ENCODE measurements at places on chromosomes 11 and 22.

DNA sequence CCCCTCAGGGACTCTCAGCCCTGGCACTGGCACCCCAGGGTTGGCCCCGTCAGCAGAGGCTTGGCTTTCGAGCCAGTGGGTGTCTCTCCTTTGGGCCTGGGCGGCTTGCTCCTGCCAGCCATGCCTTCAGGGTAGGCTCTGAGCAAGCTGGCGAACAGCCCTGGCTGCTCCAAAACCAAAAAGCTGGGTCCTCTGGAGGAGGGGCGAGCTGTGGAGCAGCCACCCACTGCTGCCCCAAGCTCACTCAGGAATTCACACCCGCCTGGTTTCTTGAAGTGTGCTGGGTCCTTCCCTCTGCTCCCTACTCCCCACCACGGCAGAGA lies 6.2 kb downstream of the YDJC start:
- DNase-seq = no peak

DNA sequence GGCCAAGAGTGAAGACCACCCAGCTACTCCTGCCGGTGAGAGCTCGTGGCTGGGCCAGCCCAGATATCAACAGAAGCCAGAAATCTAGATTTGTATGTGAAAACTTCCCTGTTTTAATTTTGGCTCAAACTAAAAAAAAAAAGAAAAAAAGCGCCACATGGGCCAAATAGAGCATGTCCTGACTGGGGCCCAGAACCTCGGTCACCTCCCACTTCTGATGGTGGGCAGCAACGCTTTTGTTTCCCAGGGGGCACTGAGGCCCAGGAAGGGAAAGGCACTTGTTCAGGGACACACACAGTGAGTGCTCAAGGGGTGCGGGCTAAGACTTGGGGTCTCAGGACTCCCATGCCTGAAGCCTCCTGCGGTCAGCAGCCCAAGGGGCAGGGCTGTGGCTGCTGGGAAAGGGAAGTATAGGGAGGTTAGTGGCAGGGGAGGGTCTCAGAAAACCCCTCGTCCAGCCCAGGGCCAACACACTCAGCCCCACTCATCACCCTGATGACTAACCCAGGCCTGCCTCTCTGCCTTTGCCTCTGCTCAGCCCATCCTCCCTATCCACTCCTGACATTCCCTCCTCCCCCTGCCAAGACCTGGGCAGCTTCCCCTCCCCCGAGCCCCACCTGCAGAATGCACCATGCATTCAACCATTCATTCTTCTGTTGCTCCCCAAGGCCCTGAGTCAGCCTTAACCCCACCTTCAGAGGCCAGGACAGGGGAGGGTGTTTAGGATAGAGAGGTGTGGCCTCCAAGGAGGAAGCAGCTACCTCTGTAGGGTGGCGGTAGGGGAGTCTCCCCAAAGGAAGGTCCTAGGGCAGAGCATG lies 30.0 kb upstream of the TCF20 start:
- peak; percentile 89 for DNase-seq

GRCh38 chr22:36756746-36757655 lies 18.9 kb downstream of the IFT27 start:
- no peak for DNase-seq

DNA sequence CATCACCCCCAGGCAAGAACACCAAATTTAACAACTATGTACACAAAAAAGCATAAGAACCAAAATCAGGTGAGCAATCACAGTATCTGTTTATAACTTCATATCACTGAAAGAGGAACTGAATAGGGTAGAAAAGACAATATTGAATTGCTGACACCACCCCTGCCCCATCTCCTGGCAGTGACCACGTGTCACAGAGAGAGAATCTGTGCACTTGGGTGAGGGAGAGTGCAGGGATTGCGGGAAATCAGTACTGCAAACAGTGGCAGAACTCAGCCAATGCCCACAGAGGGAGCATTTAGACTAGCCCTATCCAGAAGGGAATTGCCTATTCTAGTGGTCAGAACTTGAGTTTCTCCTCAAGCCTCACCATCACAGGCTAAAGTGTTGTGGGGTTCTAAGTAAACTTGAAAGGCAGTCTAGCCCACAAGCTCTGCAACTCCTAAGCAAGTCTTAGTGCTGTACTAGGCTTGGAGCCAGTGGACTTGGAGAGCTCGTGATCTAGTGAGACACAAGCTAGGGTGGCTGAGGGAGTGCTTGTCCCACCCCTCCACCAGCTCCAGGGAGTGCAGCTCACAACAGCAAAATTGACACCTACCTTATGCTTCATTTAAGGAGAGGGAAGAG lies 82.8 kb upstream of the PTH start:
- DNase-seq = no peak

DNA sequence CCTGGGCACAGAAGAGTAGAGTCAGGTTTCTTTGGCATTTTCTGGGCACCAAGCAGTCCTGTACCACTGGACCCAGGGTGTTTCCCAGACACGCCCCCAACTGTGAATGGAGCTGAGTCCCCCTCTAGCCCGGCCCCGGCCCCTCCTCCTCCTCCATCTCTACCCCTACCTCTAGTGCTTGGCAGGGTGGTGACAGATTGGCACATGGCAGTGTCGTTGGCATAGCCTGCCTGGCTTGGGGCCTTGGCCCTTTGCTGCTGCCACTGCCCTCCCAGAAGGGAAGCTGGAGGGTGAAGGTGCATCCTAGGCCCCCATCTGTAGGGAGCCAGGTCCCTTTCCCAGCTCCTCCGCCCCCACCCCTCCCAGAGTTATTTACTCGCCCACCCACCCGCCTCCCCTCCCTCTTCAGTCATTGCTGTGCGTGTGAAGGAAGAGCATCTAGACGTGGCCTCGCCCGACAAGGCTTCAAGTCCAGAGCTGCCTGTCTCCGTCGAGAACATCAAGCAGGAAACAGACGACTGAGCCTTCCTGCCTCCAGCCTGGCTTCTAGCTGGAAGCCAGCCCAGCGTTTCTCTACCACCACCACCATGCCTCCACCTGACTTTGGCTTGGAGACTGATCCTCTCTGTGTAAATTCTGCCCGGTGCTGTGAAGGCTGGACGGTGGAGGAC lies 10.9 kb downstream of the CHADL start:
- no peak for DNase-seq

DNA sequence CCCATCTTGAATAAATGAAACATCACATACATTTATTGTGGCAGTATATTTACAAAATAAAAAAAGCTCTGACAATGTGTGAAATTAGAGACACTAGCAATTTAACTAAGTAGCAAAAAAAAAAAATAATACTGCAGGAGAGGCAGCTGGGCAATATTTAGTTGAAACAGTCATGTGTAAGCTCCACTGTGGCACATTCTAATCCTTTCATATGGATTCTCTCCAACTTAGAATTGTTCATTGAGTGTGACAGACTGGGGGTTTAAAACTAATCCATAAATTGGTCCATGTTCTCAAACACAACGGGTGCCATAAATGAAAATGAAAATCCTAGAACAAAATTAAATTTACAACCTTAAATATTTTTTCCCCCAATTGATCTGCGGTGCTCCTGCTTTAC lies 302.1 kb downstream of the CADM1 start:
- DNase-seq = no peak

GRCh38 chr22:46557736-46558480 lies 20.5 kb upstream of the CELSR1 start:
- DNase-seq = no peak

DNA sequence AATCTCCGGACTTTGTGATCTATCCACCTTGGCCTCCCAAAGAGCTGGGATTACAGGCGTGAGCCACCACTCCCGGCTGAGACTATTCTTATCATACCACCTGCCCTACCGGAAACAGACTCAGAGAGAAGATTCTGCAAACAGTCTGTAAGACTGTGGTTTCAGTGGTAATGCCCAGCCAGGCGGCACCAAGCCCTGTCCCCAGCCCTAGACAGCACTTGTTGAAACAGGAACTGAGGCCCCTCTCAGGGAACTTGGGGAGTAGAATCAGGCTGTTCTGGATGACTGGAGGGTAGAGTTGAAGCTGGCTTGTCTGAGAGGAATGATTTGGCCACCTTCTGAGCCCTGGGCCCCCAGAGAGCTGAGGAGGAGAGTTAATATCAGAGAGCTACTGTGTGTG lies 1.3 kb upstream of the INSC start:
- peak; percentile 92 for DNase-seq

DNA sequence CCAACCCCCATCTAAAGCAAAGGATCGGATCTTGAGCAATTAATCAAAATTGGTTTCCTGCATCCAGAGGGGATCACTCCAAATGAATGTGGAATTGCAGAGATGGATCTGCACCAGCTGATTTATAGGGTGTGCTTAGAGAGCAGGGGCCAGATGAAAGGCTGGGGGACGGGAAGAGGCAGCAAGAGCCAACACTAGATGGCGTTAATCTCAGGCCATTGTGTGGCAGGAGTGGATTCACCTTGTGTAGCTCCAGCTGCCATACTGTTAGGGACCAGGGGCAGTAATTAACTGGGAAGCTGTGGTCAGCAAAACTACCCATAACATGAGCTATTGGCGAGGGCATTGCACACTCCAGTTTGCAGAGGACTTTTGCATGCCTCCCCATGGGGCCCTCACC lies 35.6 kb downstream of the SERPINH1 start:
- peak; percentile 12 for DNase-seq

DNA sequence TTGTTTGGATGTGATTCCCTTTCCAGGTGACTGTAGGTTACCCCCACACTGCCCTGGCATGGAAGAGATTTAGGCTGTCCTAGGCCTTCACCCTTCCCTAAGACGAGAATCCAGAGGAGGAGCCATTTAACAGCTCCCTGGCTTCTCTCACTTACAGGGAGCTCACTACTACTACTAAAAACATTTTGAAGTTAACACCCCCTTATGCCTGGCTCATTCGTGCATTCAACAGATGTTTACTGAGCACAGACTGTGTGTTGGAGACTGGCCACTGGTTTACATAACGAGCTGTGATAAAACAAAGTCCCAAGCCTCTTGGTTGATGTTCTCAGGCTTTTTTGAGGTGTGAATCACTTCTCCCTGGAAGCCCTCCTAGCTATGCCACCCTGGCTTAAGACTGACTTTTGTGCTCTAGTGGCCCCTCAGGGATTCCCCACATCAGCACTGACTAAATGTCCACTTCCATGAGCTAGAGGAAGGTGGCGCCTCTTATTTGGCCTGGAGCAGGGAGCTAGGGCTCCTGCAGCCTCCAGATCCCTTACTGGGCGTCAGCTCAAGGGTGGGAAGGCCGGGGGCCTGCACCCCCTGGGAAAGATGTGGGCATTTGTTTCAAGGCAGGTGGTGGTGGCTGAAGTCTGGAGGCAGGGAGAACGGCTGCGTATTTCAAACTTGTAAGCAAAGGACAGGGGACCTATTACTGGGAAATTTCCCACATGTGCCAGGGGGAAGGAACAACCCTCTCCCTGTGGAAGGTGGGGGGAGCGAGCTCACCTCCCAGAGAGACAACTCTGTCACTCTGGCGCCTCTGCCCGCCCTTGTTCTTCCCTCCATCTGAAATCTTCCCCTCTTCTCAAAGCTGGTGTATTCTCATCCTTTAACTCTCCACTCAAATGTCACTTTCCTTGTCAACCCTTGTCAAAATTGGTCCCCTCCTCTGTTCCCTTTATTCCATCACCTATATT lies 19.4 kb upstream of the MALAT1 start:
- no peak for DNase-seq

GRCh38 chr11:128757235-128757711 lies 63.4 kb downstream of the FLI1 start:
- peak; percentile 68 for DNase-seq

DNA sequence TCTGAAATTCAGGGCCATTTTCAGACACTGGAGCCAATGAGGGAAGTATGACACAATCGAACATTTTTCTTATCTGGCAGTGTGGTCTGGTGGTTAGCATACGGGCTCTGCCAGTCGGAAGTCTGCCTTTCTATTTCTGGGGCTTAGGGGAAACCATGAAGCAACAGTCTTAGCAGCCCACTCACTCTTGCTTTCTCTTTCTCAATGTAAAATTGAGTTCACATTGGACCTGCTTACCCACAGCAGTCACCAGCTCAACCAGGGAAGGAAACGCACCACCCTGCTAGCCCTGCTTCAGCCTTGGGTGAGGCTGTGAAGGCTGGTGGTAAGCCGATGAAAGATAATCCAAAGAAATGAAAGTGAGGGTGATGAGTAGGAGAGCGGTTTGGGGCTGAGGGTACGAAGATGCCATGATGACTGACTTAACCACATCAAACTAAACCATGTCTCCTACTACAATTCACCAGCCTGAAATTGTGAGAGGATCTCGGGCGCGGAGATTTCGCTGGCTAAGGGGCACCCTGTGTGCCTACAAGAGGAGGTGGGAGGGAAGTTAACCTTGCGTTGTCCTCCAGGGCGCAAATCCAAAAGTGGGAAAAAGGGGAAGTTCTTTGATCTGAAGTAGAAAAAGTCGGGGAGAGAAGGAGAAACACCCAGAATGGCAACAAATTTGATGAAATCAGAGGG lies 2.0 kb upstream of the LMO2 start:
- DNase-seq = peak; percentile 92

DNA sequence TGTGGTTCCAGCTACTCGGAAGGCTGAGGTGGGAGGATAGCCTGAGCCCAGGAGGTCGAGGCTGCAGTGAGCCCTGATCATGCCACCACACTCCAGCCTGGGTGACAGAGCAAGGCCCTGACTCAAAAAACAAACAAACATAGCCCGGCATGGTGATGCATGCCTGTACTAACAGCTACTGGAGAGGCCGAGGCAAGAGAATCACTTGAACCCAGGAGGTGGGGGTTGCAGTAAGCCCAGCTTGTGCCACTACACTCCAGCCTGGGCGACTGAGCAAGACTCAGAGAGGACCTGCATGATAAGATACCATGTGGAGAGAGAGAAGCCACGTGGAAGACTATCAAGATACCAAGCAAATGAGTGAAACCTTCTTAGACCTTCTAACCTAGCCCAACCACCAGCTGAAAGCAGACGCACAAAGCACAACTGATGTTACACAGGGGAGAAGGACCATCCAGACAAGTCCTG lies 36.1 kb downstream of the AMBRA1 start:
- DNase-seq = no peak

- DNase-seq = no peak
Observed at GRCh38 chr11:109772892-109773291, 320.3 kb upstream of the ZC3H12C start.

- no peak for DNase-seq
Observed at GRCh38 chr22:35928285-35928798, 100.3 kb downstream of the RBFOX2 start.

GRCh38 chr11:10366568-10367331 lies 61.9 kb downstream of the ADM start:
- DNase-seq = peak; percentile 69

DNA sequence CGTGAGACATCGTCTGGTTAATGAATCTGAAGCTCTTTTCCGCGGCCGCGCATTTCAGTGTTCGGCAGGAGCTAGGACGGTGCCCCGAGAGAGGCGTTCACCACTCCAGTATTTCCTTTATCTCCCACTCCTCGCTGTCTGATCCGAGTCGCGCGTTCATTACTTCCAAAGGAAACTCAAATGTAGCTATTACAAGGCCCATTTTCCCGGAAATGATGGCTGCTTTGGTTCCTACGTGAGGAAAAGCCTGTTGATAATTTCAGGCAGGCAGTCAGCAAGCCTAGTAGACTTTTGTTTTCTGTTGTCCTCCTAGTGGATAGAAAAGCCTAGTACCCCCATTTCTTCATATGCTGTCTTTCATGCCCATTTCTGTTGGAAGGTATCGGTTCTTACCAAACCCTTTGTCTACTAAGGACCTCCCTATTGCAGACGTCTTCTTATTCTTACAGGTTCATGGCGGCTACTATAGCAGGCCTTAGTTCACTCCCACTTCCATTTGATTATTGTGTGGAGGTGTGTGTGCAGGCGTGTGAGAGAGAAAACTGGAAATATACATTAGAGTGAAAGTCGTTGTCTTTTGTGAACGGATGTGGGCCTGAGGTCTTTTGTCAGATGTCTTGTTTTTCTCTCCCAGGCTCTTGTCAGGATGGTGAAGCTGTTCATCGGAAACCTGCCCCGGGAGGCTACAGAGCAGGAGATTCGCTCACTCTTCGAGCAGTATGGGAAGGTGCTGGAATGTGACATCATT lies 737 bp downstream of the RBM4 start:
- peak; percentile 14 for DNase-seq
